ENCODE measurements at places on chromosomes 7 and 10. TPM values are rescaled to one million over a fixed set of nuclear protein-coding genes. Genes with fewer than 3 reads are reported as not detected.

GRCh38 chr7:26370011-26370410 lies 78.3 kb downstream of the SNX10 start:
- peaks cover 11% of the 10 kb centered on the region for H3K4me1 ChIP-seq
- H3K27me3 ChIP-seq = no peaks in the 10 kb centered on the region
- no peak overlapping the region for H3K27ac ChIP-seq
- no peak for DNase-seq
- H3K36me3 ChIP-seq = peaks cover 10% of the 10 kb centered on the region
- no peak overlapping the region for H3K4me3 ChIP-seq

DNA sequence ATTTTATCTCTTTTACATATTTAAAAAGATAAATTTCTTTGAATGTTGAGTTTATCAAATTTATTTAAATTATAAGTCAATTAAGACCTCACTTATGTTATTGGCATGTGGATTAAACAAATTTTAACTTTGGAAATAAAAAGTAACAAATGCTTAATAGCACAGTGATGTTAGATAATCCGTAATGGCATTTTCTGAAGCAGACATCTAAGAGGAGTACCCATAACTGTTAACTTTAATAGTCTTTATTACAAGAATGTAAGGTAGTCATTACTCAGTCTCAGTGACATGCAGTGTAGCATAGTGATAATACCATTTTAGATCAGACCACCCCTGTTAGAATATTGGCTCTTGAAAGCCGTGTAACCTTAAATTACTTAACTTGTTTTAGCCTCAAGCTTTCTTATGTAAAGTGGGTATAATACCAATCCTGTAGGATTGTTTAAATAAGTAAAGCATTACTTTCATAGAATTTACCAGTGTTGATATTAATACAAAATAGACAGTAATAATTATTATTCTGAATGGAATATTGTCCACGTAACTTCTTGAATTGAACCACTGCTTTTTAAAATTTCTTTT lies 4.3 kb downstream of the PHYHIPL start:
- no peaks in the 10 kb centered on the region for H3K36me3 ChIP-seq
- no peak overlapping the region for H3K4me3 ChIP-seq
- no peak overlapping the region for H3K27ac ChIP-seq
- H3K27me3 ChIP-seq = peaks cover 10% of the 10 kb centered on the region

DNA sequence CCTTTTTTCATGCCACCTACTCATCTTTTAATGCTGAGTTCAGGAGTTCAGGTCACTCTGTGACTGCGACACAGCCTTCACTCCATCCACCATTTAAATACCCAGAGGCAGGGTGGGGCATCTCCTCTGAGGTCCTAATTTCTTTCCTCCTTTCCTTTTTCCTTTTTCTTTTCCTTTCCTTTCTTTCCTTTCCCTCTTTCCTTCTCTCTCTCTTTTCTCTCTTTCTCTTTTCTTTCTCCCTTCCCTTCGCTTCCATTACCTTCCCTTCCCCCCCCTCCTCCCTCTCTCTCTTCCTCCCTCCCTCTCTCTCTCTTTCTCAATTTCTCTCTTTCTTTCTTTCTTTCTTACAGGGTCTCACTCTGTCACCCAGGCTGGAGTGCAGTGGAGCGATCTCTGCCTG lies 145.9 kb upstream of the SVIL start:
- no peak for DNase-seq
- no peaks in the 10 kb centered on the region for H3K4me1 ChIP-seq
- H3K36me3 ChIP-seq = no peaks in the 10 kb centered on the region
- H3K27ac ChIP-seq = no peak overlapping the region
- H3K4me3 ChIP-seq = no peak overlapping the region

GRCh38 chr7:139827042-139827441 lies 2.0 kb upstream of the TBXAS1 start:
- no peak overlapping the region for H3K4me3 ChIP-seq
- H3K27me3 ChIP-seq = no peaks in the 10 kb centered on the region
- no peaks in the 10 kb centered on the region for H3K36me3 ChIP-seq
- H3K27ac ChIP-seq = no peak overlapping the region

DNA sequence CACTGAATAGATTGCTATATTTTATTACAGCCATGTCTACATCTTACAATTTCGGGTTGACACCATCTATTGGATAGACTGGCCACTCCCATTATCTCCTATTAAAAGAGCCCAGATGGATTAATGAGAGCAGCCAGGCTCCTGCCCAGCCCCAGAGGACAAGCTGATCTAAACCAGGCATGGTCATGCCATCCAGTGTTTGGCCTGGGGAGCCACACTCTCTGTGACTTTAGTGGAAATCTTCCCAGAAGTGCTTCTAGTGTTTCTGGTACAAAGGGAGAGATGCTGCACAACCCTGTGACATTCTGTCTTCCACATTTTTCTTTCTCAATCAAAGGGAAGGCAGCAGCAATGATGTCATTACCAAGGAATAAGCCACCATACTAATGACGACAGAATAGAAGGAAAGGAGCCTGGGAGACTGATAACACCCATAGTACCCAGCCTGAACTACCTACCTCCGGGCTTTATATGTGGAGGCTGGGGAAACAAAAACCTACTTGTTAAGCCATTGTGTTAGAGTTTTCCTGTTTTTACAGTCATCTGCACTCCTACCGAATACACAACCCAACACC lies 5.0 kb downstream of the NEBL start:
- no peak overlapping the region for H3K27ac ChIP-seq
- no peaks in the 10 kb centered on the region for H3K4me1 ChIP-seq
- H3K36me3 ChIP-seq = no peaks in the 10 kb centered on the region
- DNase-seq = no peak
- no peaks in the 10 kb centered on the region for H3K27me3 ChIP-seq

GRCh38 chr10:59580026-59580863 lies 129.4 kb downstream of the SLC16A9 start:
- no peaks in the 10 kb centered on the region for H3K4me1 ChIP-seq
- H3K4me3 ChIP-seq = no peak overlapping the region
- no peaks in the 10 kb centered on the region for H3K36me3 ChIP-seq
- no peaks in the 10 kb centered on the region for H3K27me3 ChIP-seq

The XRCC2 gene
- total RNA-seq = 1.2 TPM

The ERVW-1 gene
- not detected for total RNA-seq

The ZNF12 gene
- total RNA-seq = 48.8 TPM

Data from B cell (primary cell).